ENCODE measurements at places on chromosomes 3 and 15.

DNA sequence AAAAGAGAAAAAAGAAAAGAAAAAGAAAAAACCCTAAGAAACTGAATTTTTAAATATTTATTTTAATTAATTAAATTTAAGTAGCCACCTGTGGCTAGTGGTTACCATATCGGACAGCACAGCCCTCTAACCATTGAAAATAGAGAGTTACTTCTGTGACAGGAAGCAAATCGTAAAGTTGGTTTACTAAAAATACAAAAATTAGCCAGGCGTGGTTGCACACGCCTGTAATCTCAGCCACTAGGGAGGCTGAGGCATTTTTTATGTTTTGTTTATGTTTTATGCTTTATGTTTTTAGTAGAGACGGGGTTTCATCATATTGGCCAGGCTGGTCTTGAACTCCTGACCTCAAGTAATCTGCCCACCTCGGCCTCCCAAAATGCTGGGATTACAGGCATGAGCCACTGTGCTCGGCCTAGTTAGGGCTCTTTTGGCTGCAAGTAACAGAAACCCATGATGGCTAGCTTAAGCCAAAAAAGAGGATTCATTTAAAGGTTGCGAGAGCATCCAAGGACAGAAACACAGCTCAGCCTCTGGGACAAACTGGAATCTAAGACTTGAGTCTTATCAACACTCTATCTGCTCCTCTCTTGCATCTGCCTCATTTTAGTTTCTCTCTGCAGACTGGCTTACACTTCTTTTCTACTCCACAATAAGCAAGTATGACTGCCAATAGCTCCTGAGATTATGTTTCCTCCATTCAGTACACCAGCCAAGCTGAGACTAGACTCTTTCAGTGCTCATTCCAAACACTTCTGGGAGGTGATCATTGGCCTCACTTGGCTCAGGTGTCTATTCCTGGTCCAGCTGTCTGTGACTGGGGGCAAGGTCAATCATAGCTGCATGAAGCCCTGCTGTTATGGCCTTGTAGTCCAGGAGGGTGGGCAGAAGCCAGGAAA lies 6.8 kb upstream of the SKIL start:
- no peak for DNase-seq

GRCh38 chr15:74443100-74443909 lies 9.5 kb upstream of the SEMA7A start:
- DNase-seq: no peak

GRCh38 chr3:74000725-74001124 lies 376.0 kb upstream of the PDZRN3 start:
- peak; percentile 46 for DNase-seq

GRCh38 chr15:52730173-52730572 lies 51.0 kb upstream of the ATOSA start:
- peak; percentile 54 for DNase-seq

DNA sequence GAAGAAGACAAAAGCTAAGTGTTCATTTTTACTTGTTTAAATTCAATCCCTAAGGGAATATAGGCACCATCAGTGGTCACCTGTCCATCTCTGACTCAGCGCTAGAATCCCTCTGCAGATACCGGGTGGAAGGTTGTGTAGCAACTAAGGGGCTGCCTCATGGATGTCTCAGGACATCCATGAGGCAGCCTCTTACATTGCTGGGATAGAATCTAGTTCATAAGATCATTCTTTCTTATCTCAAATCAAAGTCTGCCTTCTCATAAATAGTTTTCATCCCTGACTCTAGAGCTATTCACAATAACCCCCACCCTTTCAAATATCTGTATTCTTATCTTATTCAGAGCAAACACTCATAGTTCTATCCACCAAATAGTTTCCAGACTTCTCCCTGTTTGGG lies 38.1 kb downstream of the HSPBAP1 start:
- DNase-seq: no peak

- no peak for DNase-seq
Observed at GRCh38 chr3:169060037-169060436, 603.5 kb downstream of the MECOM start.

- no peak for DNase-seq
Observed at GRCh38 chr3:127964816-127965215, 49.8 kb downstream of the KBTBD12 start.

DNA sequence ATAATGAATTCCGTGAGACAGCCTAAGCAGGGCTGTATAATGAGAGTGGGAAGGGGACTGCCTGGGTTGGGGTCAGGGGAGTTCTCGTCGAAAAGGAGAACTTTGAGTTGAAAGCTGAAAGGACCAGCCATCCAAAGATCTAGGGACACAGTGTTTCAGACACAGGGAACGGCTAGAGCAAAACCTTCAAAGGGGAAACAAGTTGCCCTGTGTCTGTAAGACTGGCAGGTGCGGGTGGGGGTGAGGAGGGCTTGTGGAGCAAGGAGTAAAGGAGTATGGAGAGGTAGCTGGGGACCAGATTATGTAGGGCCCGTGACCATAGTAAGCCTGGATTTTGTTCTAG lies 1.3 kb upstream of the SRP14 start:
- no peak for DNase-seq

GRCh38 chr3:140555666-140556065 lies 122.2 kb upstream of the TRIM42 start:
- DNase-seq: no peak

- DNase-seq: peak; percentile 7
Observed at GRCh38 chr3:104673981-104674380, 692.7 kb upstream of the ALCAM start.

GRCh38 chr15:72796515-72797337 lies 13.2 kb upstream of the ADPGK start:
- DNase-seq: peak; percentile 30

- peak; percentile 78 for DNase-seq
Observed at GRCh38 chr3:140186421-140186920, 251.5 kb downstream of the CLSTN2 start.

DNA sequence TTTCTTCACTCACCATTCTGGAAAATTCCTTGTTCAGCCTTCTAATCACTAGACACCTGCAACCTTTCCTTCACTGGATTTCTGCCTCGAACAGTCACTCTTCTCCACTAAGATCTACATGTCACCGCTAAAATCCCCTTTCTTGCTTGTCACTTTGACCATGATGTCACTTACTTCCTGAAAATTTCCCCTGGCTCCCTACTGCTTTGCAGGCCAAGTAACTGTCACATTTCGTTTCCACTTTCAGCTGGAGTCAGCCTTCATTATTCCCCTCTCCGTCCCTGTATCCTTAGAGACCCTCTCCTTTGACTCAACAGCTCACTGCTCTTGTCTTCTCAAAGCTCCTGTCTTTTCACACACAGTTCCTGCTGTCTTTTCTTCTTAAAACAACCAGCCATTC lies 15.9 kb downstream of the CHL1 start:
- DNase-seq: no peak

DNA sequence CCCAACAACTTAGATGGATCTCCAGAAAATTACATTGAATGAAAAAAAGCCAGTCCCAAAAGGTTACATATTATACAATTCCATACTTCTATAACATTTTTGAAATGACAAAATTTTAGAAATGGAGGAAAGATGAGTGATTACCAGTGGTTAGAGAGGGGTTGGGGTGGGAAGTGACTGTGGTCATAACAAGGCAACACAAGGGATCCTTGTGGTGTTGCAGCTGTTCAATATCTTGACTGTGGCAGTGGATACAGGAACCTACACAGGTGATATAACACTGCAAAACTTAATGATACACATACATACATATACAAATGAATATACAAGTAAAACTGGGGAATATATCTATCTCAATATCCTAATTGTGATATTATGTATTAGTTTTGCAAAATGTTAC lies 9.6 kb downstream of the GOLGB1 start:
- no peak for DNase-seq

DNA sequence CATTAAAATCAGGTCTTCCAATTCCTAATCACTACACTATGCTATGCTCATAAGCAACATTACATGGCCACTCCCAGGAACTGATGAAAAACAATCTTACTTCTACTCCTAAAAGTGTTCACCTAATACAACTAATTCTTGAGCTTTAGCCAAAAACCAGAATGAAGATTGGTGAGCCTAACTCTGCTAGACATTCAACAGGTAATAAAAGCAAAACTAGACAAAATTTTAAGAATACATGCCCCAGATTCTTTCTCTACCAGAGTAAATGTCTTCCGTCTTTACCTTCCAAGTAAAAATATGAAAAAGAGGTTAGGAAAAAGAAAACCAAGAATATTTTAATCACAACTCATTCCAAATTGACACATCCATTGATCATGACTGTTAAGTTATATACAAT lies 31.3 kb downstream of the ATP13A3 start:
- no peak for DNase-seq

GRCh38 chr3:161016417-161017313 lies 88.5 kb downstream of the B3GALNT1 start:
- DNase-seq: no peak

GRCh38 chr3:72860053-72860452 lies 11.8 kb upstream of the SHQ1 start:
- no peak for DNase-seq

- DNase-seq: no peak
Observed at GRCh38 chr3:137249311-137249940, 291.6 kb downstream of the IL20RB start.

GRCh38 chr3:147655236-147655635 lies 246.1 kb downstream of the ZIC1 start:
- DNase-seq: peak; percentile 56

DNA sequence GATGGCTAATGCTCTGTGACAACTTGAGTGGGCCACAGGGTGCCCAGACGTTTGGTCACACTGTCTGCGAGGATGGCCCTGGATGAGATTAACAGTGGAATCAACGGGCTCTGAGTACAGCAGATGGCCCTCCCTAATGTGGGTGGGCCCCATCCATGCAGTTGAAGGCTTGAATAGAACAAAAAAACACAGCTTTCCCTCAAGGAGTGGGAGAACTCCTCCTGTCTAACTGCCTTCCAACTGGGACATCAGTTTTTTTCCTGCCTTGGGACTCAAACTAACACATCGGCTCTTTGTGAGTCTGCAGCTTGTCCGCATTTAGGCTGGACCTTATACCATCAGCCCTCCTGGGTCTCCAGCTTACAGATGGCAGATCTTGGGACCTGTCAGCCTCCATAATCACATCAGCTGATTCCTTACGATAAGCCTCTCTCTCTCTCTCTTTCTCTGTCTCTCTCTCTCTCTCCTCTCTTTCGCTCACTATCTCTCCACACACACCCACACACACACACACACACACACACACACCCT lies 20.8 kb downstream of the FAM174B start:
- no peak for DNase-seq

DNA sequence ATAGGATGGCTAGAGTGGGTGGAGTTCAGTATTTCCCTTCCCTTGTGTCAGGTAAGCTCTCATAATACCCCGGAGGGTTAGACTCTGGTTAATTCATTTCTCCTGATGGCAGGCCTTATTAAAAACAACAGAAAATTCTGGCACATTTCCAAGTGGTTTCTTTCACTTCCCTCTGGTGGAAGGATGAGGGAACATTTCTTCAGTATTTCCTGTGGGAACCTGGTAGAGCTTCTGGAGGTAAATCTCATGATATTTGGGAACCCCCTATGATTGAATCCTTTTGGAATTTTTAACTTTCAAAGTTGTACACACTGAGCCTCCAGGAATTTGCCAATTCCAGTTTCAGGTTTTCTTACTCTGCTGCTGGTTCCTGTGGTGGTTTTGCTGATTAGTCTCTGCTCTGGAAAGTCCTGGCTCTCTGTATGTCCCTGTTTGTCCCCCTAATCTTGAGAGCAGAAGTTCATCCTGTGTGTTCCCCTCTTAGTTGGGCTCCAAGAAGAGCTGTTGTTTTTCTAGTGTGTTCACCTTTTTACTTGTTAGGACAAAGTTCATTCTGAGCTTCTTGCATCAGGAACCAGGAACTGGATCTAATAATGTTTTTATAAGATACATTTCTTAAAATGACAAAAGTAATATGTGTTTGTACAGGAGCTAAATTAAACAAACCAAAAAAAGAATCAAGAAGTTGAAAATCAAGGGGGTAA lies 12.1 kb downstream of the CHRNA7 start:
- DNase-seq: no peak

GRCh38 chr3:197520311-197521276 lies 35.2 kb downstream of the BDH1 start:
- peak; percentile 59 for DNase-seq

GRCh38 chr3:28328188-28329151 lies 20.1 kb upstream of the ZCWPW2 start:
- DNase-seq: peak; percentile 41

DNA sequence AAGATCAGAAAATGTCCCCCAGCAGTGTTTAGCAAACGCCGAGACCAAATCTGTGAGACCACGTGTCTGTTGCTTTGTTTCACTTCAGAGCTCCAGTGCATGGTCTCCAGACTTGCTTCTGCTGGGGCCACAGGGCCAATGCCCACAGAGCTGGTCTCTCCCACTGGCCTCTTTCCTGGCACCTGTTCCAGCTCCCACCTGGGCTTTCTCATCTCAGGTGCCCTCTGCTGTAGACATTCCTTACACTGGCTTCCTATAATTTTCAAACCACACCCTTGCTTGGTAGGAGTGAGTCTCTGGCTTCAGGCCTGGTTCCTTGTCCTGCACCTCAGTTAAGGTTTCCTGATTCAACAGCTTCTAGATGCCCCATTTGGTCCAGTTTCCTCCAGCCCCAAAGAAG lies 243.1 kb downstream of the ADAMTS17 start:
- no peak for DNase-seq

DNA sequence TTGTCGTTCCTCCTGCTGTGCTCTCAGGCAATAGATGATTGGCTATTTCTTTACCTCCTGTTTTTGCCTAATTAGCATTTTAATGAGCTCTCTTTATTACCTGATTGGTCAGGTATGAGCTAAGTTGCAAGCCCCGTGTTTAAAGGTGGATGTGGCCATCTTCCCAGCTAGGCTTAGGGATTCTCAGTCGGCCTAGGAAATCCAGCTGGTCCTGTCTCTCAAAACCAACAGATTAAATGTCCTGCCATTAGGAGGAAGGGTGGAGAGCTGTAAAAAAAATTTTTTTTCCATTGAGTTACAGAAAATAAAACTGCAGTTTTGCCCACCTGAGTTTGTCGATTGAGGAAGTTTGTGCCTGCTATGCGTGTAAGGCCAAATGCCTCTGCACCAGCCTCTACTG lies 5.4 kb upstream of the ACSBG1 start:
- no peak for DNase-seq

GRCh38 chr15:96311256-96311955 lies 19.1 kb upstream of the NR2F2 start:
- peak; percentile 25 for DNase-seq

GRCh38 chr3:26657348-26657976 lies 34.9 kb downstream of the LRRC3B start:
- DNase-seq: no peak

- DNase-seq: no peak
Observed at GRCh38 chr3:16467393-16467792, 46.1 kb downstream of the RFTN1 start.

GRCh38 chr3:195526492-195526891 lies 16.6 kb downstream of the PPP1R2 start:
- no peak for DNase-seq

DNA sequence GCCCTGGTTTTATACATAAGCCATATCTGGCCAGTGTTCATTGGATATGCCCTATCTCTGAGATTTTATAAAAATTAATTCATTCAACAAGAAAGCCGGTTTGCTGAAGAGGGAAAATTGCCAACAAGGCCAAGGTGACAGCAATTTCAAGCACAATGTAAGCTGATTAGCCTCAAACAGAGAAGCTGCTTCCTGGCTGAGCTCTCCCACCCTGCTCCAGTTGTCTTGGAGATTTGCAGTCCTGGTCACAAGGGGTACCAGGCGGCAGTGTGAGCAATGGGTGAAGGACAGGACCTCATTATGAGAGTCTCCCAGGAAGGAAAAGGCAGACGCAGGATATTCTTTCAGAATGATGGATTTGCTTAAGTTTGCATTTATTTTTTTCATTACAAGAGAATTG lies 5.4 kb upstream of the THSD4 start:
- DNase-seq: no peak
